ENCODE measurements at places on chromosomes 5 and 9.

GRCh38 chr9:118418887-118419565, 714.8 kb downstream of the TLR4 start:
- H3K4me3 ChIP-seq, result no peak overlapping the region
- DNase-seq, result no peak
- H3K27ac ChIP-seq, result no peak overlapping the region
- H3K27me3 ChIP-seq, result no peaks in the 10 kb centered on the region

DNA sequence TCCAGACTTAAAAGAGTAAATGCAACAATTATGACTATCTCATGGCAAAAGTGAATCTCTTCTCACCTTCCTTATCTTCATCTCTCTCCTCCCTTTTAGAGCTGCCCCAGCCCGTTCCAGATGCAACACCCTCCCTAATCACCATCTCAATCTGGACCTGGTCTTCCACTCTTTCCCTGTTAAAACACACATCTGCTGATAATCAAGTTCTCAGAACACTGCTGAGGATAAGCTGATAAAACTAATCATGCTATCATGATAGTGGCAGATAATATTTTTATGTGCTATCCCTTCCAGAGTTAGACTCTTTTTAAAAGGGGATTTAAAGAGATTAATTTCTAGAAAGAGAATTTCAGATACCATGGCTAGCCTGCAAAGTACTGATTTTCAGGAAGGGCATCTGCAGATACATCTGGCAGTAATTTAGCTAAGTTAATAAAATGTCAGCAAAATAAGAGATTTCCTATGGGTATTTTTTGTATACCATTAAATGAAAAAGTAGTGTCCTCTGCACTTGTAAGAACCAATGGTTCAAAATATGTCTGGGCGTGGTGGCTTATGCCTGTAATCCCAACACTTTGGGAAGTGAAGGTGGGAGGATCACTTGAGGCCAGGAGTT, 17.2 kb downstream of the SGTB start:
- H3K4me1 ChIP-seq, result no peaks in the 10 kb centered on the region
- no peak overlapping the region for H3K27ac ChIP-seq
- no peak overlapping the region for H3K4me3 ChIP-seq
- H3K36me3 ChIP-seq, result peaks cover 21% of the 10 kb centered on the region
- no peak for DNase-seq

DNA sequence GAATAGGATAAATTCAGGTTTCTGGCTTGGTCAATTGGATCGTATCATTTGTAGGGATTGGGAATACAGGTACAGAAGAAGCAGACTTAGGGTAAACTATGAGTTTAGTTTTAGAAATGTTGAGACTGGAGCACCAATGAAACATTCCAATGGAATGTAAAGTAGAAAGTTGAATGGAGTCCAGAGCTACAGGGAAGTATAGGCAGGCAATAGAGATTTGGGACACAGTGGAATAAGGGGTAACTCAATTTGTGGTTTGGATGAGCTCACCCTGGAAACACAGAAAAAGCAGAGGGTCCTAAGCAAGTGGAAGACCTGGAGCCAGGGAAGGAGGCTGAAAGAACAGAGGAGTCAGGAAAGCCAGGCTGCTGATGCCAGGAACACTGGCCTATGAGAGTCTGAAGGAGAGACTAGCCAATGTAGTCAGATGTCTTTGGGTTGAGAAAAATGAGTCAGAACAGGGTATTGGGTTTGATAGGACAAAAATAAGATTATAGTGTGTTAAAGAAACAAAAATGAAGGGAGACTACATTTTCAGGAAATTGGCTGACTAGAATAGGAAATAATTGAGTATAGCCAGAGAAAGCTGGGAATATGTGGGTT, 72.8 kb downstream of the STARD4 start:
- no peaks in the 10 kb centered on the region for H3K4me1 ChIP-seq
- H3K36me3 ChIP-seq, result no peaks in the 10 kb centered on the region
- H3K27me3 ChIP-seq, result no peaks in the 10 kb centered on the region

GRCh38 chr5:36607114-36607571, 737 bp downstream of the SLC1A3 start:
- no peaks in the 10 kb centered on the region for H3K27me3 ChIP-seq
- H3K36me3 ChIP-seq, result no peaks in the 10 kb centered on the region
- peaks cover 2% of the 10 kb centered on the region for H3K4me1 ChIP-seq
- peak overlapping the region; percentile 68 for H3K4me3 ChIP-seq
- DNase-seq, result no peak

GRCh38 chr9:98794802-98795201, 1.6 kb downstream of the ANKS6 start:
- no peaks in the 10 kb centered on the region for H3K27me3 ChIP-seq
- no peak overlapping the region for H3K4me3 ChIP-seq
- H3K27ac ChIP-seq, result no peak overlapping the region

GRCh38 chr9:26240020-26240419, 561.8 kb upstream of the TUSC1 start:
- H3K36me3 ChIP-seq, result no peaks in the 10 kb centered on the region
- no peak for DNase-seq
- H3K27ac ChIP-seq, result no peak overlapping the region
- H3K27me3 ChIP-seq, result no peaks in the 10 kb centered on the region

All from ascending aorta (tissue), 2 donors.